Activated naive CD4-positive, alpha-beta T cell treated with anti-CD3 and anti-CD28 coated beads, Interleukin-2, amount 10 ng/mL, durations not matched to agents 7 days and 5 days (primary cell): ENCODE measurements at places on chromosomes 5 and 9.

DNA sequence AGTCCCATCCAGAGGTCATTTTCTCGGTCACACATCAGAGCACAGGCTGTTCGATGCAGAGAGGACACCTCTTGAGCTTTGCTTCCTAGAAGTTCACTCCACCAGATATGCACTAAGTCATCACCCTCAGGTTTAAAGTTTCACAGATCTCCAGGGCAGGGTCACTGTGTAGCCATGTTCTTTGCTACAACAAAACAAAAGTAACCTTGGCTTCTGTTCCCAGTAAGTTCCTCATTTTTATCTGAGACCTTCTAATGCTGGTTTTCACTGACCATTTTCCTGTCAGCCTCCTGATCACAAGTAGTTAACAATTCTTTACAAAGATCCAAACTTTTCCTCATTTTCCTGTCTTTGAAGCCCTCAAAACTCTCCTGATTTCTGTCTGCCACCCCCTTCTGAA lies 97.5 kb upstream of the CTSV start:
- DNase-seq: no peak

- DNase-seq: no peak
Observed at GRCh38 chr9:133378408-133378962, 2.3 kb downstream of the STKLD1 start.

DNA sequence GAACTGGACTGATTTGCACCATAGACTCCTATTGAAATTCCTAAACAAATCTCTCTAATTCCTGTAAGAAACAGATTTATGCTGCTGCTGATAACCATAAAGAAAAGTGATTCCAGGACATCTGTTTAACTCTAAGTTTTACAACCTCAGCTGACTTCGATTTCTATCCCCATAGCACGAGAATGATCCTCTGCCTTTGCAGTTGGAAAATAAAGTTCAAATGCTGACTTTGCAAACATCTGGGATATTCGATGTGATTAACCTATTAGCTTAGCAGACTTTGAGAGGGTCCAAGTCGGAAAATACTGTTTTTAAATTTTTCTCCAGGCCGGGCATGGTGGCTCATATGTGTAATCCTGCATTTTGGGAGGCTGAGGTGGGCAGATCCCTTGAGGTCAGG lies 247.3 kb downstream of the PSAT1 start:
- DNase-seq: no peak

GRCh38 chr5:136198453-136198852 lies 5.5 kb upstream of the SMIM32 start:
- DNase-seq: no peak

DNA sequence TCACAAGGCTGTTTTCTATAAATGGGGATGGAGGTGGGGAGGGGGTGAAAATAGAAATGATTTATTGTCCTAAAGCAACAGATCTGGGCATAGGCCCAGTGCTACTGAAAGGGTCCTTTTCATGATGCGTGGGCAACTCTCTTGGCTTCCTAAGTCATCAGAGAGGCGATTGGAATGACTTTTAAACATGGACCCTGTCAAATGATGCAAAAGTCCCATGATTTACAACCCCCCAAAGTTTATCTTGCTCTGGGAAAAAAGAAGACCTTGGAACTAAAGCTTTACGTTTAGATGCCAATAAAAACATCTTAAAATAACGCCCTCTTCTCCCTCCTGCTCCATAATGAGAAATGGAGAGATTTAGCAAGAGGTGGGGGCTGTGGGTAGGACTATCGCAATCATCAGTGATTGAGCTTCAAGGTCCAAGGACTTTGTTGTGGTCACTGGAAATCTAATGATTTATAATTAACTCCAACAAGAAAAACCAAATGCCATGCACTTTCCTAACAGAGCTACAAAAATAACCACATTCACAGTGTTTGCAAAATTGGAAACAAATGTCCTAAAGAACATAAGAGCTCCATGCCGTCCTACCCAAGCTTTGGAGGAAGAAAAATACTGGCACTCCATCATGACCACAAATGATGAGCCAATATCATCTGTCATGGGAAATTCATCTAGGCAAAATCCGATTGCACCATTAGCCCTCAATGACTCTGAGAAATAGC lies 167.5 kb upstream of the CLINT1 start:
- no peak for DNase-seq
